Activated CD4-positive, alpha-beta T cell treated with anti-CD3 and anti-CD28 coated beads for 48 hours (primary cell): ENCODE measurements at places on chromosomes 3 and 15.

GRCh38 chr15:86571873-86572272 lies 492.2 kb downstream of the AGBL1 start:
- DNase-seq: no peak

GRCh38 chr15:49606594-49606993 lies 14.0 kb downstream of the FAM227B start:
- DNase-seq: no peak

DNA sequence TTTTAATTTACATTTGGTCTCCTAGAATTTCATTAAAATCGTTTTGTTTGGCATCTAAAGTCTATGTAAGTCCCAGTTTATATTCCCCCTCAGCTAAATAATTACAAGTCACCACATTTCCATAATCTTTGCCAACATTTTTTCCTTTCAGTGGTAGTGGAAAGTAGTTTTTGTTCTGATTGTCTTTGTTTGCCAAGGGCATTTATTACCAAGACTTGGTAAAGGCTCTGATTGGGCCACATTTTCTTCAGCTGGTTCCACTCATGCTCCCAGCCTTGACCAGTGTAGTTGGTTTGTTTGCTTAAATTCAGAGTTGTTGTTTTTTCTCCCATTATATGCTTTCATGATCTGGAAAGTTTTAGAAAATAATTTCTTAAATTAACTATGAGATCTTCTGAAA lies 153.4 kb upstream of the MME start:
- no peak for DNase-seq

DNA sequence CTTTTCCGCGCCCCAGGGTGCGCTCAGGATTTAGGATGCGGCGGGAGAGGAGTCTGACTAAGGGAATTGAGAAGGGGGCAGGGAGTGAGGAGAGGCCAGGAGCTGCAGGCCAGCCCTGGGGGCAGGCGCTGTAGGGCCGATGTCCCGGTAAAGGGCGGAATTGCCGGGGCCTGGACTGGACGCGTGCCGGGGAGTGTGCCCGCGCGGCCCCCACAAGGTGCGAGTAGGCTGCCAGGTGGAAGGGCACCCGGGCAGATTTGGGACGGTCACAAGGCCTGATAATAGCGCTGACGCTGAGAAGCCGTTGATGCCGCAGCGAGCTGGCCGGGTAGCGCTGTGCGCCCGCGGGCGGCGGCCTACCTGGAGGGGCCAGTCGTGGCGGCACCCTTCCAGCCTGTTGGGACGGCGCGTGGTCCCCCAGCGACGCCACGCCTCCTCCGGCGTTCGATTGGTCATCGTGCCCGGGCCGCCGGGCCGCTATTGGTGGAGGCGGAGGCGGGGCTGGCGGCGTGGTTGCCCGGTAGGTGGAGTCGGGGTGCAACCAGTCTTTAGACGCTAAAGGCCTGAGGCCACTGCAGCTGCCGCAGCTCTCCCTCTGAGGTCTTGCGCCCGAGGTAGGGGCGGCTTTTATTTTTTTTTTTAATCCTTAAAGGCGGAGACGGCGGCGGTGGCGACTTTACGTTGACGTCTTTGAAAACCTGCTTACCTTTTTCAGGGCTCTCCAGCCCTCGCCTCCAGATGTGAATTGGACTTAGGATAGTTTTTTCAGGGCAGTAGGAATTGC lies 903 bp downstream of the SLC25A38 start:
- peak; percentile 98 for DNase-seq

DNA sequence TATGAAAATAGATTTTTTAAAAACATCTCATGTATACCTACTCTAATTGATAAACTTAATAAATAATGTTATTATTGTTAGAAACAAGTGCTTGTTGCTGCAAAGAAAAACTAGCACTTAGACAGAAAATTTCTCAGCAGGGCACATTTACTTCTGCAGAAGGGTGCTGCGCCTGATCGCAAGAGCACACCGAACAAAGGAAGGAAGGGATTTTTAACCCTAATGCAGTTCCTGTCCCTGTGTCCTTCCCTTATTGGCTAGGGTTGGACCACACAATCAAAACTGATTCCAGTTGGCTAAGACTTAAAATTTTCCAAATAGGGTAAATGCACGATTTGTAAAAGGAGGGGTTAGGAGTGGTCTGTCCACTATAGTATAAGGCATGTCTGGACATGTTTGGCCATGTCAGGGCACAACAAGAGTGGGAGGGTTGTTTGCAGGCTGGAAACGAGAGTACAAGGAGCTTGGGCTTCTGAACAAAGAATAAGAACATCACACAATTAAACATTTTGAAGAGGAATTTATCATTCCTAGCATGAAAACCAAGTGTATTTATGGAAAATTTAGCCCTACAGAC lies 4.7 kb downstream of the DTWD1 start:
- no peak for DNase-seq

- no peak for DNase-seq
Observed at GRCh38 chr3:49124203-49124602, 3.6 kb upstream of the USP19 start.

DNA sequence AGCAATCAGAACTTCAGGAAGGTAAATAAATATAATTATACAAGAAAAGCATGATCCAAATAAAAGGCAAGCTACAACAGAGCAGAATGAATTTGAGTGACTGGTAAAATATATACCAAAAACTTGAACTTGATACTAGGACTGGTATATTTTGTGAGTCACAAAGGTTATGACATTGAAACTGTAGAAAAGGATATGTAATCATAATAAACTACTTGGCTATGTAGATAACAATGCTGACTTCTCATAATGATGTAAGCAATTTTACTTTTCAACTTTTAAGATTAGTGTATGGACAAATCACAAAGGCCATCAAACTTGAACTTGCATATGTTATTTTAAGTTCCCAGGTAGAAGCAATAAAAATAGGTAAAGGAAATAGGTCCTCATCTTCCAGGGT lies 384.5 kb upstream of the NECTIN3 start:
- no peak for DNase-seq

GRCh38 chr15:60219866-60220265 lies 177.9 kb downstream of the ANXA2 start:
- DNase-seq: no peak

- no peak for DNase-seq
Observed at GRCh38 chr15:99721104-99721778, 12.0 kb downstream of the LYSMD4 start.

DNA sequence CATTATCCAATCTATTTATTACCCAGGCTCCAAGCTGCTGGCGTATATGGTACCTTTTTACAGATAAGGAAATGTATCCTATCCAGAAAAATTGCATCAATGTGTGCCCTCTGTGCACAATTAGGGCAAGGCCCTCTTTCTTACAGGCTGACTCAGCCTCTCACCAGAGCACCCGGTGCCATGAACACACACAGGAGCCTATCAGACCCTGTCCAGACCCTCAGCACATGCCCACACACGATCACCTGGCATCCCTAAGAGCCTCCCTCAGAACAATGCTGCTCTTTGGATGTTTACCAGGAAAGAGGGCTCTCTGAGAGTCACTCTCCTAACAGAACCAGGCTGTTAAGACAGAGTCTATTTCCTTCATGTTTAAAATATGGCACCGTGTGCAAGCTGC lies 460.0 kb upstream of the TBL1XR1 start:
- no peak for DNase-seq

DNA sequence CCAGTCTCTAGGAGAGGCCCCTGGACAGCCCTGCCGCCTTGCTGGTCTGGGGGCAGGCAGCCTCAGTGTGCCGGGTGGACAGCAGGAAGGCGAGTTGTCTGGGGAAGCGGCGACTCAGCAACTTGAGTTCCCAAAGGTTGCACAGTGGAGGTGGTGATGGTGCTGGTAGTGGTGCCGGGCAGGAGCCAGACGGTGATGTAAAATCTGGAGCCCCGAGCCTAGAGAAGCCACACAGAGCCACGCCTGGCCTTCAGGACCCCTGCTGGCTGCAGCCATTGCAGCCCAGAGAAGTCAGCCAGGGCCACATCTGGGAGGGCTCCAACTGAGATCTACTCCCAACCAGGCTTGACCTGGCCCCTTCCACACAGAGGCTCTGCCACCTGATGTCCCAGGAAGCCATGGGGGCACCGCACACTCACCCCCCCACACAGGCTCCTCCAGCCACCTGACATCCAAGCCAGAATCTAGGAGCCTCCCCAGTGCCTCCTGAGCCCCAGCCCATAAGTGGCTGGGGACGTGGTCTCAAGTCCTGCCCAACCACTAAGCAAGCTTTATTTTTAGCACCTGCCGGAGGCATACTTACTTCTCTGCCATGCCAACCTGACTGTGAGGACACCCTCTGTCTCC lies 8.8 kb downstream of the C3orf22 start:
- no peak for DNase-seq

GRCh38 chr3:102129760-102130608 lies 280.7 kb downstream of the NFKBIZ start:
- DNase-seq: no peak

- DNase-seq: no peak
Observed at GRCh38 chr3:32780071-32780734, 37.6 kb upstream of the TRIM71 start.

DNA sequence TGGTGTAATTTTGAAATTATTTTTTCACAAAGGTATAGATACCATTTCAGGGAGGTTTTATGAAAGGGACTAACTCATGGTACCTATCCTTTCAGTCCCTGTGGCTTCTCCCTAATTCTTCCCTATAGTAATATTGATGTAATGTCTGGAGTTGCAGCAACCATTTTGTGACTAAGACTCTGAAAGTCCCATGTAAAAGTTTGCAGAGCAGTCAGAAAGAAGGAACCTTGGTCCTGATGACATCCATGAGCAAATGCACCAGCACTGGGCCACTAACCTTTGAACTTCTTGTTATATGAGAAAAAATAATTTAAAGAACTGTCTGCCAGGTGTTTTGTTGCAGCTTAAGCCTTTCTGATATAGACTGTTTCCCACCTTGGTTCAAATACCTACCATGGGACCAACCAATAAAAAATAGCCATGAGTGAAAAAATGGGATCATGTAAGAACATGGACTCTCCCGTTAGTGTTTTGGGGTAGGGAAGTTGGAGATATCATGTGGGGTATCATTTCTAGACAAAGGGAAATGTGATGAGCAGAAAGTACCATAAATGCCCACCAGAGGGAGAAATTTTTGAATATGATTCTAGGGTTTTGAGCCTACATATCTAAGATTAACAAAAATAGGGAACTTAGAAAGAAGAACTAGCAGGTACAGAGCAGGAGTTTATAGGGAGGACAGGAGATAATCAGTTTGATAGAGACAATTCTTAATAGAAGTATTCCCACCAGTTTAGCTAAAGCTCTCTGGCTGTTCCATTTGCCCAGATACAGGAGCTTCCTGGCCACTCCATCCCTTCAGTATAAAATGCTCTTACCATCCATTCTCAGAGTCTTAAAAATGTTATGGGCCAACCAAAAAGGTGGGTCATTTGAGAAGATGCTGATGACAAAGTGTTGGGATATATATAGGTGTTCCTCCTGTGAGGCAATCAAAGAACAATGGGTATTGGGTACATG lies 3.4 kb upstream of the CPOX start:
- no peak for DNase-seq

DNA sequence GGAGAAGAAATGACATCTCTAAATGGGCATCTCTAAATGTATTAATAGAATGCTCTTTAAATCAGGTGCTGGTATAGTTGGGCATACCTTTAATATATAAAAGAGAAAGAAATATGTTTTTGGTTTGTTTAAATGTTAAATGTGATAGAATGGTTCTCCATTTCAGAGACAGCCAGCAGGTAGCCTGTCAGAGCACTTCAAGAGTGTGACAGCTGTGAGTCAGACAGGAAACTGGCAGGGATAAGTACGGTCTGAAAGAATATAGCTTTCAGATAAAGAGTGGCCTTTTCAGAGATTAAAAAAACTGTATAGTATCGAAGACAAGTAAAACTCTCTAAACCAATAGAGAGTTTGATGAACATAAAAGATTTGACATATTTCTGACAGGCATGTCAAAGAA lies 654.1 kb downstream of the IGSF11 start:
- no peak for DNase-seq

DNA sequence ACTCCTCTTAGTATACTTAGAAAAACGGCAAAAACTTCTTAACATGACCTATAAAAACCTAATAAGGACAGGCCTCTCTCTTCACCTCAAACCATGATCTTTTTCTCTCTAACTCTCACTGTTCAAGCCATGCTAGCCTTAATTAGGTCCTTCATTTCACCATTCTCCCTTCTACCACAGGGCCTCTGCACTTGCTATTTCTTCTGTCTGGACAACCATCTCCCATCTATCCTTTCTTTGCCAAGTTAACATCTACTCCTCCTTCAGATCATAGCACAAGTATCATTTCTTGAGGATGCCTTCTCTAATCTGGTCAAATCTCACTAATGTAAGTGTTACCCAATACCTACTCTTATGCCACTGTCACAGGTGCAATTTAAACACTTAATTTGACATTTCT lies 39.1 kb downstream of the TMCC1 start:
- DNase-seq: no peak

DNA sequence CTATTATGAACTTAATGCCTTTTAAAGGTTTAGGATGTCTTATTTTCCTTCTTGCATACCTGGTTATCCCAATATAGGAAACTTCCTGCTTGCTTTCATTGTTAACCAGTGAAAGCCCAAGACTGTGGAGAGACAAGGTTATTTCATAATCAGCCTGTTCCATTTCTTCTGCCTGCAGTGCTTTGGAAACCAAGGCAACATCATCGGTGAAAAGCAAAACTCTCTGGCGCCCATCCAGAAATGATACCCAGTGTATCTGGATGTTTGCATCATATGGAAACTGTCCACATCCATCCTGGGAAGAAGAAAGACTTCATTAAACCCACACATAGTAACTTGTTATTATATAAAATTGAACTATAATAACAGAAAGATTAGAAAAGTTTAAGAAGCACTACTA lies 170.1 kb downstream of the VPS13C start:
- no peak for DNase-seq

- no peak for DNase-seq
Observed at GRCh38 chr3:20563251-20563650, 377.2 kb upstream of the SGO1 start.

- no peak for DNase-seq
Observed at GRCh38 chr3:10380906-10381305, 60.0 kb upstream of the SEC13 start.

DNA sequence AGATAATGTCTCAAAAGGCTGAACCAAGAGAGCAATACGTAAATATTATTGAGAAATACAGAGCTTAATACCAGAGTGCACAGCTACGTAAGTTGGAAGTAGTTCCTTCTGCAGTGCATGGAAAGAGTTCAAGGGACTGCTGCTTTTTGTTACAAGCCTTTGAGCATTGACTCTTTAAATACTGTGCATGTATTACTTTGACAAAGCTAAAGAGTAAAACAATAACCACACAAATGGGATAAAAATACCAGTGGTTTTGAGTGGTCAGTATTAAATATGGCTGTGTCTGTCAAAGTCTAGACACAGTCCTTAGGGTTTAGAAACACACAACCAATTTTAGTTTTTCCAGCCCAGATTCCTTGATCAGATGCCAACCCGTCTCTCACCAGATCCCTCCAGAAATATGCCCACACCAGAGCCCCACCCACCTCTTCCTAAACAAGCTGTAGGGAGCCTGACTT lies 62.1 kb downstream of the SSR3 start:
- DNase-seq: no peak

GRCh38 chr15:70259640-70260508 lies 162.2 kb upstream of the TLE3 start:
- DNase-seq: peak; percentile 38
